H4 (cell line): ENCODE measurements at places on chromosomes 3 and 15.

DNA sequence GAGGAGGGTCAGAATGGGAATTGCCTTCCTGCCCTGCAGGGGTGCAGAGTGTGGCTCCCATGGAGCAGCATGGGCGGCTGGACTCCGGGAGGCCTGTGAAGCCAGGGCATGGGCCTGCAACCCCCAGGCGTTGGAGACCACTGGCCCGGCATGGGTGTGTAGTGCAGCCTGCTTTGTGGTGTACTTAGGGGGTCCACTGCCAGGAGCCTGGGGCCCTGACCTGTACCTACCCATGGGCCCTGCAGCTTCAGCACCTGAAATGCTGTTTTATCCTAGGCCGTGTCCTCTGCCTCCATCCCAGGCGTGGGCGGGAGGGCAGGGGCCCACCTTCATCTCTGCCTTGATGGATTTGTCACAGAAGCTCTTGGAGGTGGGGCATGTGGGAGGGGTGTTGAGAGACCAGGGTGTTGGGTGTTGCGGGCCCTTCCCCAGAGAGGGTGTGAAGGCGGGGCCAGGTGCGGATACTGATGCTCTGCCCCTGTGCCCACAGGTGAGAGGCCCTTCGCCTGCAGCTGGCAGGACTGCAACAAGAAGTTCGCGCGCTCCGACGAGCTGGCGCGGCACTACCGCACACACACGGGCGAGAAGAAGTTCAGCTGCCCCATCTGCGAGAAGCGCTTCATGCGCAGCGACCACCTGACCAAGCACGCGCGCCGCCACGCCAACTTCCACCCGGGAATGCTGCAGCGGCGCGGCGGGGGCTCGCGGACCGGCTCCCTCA lies 45.0 kb downstream of the KLF13 start:
- no peak for DNase-seq

- no peak for DNase-seq
Observed at GRCh38 chr3:14375192-14375591, 27.2 kb upstream of the SLC6A6 start.

DNA sequence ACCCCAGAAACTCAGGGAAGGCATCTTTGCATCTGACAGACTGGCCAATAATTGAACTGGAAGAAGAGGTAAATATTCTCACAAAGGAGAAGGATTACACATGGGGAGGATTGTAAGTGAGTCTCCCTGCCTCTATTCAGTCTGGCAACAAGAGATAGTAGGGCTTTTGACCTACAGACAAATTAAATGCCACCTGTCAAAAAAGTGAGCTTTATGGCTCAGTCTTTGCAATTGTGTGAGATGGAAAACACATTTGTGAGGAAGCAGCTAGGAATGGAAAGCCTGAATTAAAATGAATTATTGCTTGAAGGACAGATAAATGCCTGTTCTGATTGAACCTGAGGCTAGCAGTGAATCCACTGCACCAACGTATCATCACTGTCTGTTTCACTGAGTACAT lies 173.3 kb upstream of the GOLIM4 start:
- DNase-seq = no peak

GRCh38 chr3:56918111-56918568 lies 116.4 kb upstream of the ARHGEF3 start:
- DNase-seq = no peak

DNA sequence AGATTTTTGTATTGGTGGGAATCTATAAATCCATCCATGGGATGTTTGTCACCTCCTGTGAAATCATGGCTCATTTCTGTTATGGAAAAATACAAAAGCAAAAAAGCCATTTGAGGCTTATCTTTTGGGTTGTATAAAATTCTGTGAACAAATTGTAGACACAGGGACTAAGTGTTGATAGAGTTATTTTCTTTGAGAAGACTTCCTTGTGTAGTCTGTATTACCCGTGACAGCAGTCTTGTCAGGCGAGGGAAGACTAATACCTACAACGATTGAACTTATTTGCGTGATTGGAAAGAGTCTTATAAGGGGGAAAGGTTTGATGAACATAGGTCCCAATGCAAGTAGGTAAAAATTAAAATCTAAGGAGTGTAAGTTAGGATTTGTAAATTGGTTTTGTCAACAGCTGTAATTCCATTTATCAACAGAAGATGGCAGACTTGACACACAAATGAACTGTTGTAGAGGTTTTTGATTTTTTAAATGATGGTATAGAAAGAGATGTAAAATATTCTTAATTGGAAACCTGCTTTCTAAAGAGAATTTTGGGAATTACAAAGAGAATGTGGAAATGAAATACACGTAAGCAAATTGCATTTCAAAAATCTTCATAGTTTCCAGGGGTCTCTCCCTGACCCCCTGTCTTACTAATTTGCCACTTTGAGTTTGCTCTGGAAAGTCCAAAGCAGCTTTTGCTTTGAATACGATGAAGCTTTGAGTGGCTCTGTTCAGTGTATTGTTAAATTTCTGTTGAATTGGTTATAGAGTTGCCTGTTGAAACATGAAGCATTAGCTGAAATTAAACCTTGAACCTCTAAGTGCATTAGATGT lies 33.2 kb downstream of the SLC25A26 start:
- no peak for DNase-seq

GRCh38 chr3:123949641-123950040 lies 11.4 kb downstream of the CCDC14 start:
- no peak for DNase-seq

GRCh38 chr3:71142441-71143161 lies 440.9 kb downstream of the FOXP1 start:
- DNase-seq = peak; percentile 22

DNA sequence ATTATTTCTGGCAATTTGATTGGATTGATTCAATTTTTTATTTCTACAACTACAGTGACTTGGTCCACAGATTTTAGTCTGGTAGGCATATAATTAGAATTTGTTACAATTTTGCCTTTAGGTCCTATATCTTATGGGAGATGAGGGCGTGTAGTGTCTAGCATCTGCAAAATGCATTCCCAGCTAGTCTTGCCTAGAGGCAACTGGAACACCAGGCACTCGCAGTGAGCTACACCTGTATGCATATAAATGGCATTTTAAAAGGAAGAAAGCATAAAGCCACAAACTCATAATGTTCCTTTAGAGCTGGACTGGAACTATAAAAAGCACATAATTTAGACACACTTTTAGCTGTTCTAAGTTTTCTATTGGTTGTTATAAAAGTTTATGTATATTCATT lies 17.9 kb upstream of the SPPL2A start:
- DNase-seq = no peak

DNA sequence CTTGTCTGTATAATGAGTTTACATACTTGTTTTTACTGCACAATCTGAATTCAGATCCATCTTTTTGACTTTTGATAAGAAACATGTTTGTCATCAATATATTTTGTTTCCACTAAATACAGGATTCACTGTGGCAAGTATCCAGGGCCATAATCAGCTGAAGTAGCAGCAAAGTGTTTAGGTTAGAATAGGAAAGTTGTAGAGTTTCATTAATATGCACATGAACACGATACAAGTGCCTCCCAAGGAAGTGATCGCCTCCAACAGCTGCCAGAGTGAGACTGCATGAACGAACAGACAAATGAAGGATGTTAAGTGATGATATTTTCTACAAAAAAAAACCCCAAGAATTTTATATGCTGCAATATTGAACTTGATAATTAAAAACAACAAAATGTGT lies 204.3 kb downstream of the TBL1XR1 start:
- no peak for DNase-seq

- DNase-seq = no peak
Observed at GRCh38 chr3:133246119-133246518, 153.7 kb upstream of the BFSP2 start.
